Spleen (tissue), 13 donors: ENCODE measurements at places on chromosomes 5 and 9. TPM values are rescaled to one million over a fixed set of nuclear protein-coding genes. Genes with fewer than 3 reads are reported as not detected.

ENC1 gene
- 10.0 TPM for polyA plus RNA-seq

TXNDC8 gene
- polyA plus RNA-seq = not detected

AQP7 gene
- polyA plus RNA-seq = 0.35 TPM

GRHPR gene
- polyA plus RNA-seq = 53.5 TPM

SYK gene
- 42.6 TPM for polyA plus RNA-seq

NPDC1 gene
- 256 TPM for polyA plus RNA-seq

OR13D1 gene
- polyA plus RNA-seq = not detected

RNF20 gene
- 9.7 TPM for polyA plus RNA-seq

LCN15 gene
- not detected for polyA plus RNA-seq

GOLPH3 gene
- polyA plus RNA-seq = 35.2 TPM

PCA3 gene
- not detected for polyA plus RNA-seq

ESM1 gene
- polyA plus RNA-seq = 0.76 TPM

BTNL3 gene
- polyA plus RNA-seq = 0.13 TPM

CXCL14 gene
- 45.9 TPM for polyA plus RNA-seq

WNT8A gene
- not detected for polyA plus RNA-seq

KIF24 gene
- 0.15 TPM for polyA plus RNA-seq

BHMT2 gene
- polyA plus RNA-seq = 0.42 TPM

ZBTB5 gene
- polyA plus RNA-seq = 4.7 TPM

CAMK2A gene
- not detected for polyA plus RNA-seq

VLDLR gene
- 1.3 TPM for polyA plus RNA-seq

FAM153A gene
- 24.5 TPM for polyA plus RNA-seq

BAAT gene
- 0.02 TPM for polyA plus RNA-seq

THBS4 gene
- 0.46 TPM for polyA plus RNA-seq

C5orf34 gene
- polyA plus RNA-seq = 1.2 TPM

GBA2 gene
- polyA plus RNA-seq = 37.9 TPM

LRRC19 gene
- polyA plus RNA-seq = not detected

PRDM9 gene
- polyA plus RNA-seq = not detected

B4GALT1 gene
- polyA plus RNA-seq = 25.4 TPM

PCDHAC2 gene
- 0.17 TPM for polyA plus RNA-seq

S1PR3 gene
- polyA plus RNA-seq = 18.2 TPM

SMC5 gene
- 7.6 TPM for polyA plus RNA-seq

DNAH5 gene
- 0.03 TPM for polyA plus RNA-seq

HIGD2A gene
- 276 TPM for polyA plus RNA-seq

ATP10B gene
- polyA plus RNA-seq = 0.06 TPM

GTF3C5 gene
- polyA plus RNA-seq = 44.4 TPM

RGS7BP gene
- polyA plus RNA-seq = 0.11 TPM

NR2F1 gene
- polyA plus RNA-seq = 4.4 TPM

TMEM174 gene
- polyA plus RNA-seq = not detected

PCDHB13 gene
- 0.12 TPM for polyA plus RNA-seq

ALDH1B1 gene
- 10.8 TPM for polyA plus RNA-seq
